ENCODE measurements at places on chromosomes 12 and 14.

DNA sequence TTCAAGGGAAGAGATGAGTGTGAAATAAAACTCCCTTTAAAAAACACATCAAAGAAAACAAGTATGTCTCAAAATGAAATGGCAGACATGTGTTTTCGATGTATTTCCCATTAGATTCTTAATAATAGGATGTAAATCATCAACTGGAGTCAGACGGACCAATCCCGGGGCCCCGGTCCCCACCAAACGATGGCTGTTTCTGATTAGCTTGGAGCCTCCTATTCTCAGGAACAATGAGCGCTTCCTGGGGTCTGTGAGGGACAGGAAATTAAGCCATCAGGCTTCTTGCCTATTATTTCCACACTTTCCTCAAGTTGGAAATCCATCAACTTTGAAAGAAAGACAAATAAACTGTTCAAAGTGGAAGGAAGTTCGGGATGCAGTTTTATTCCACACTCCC lies 179.4 kb downstream of the EFCAB11 start:
- DNase-seq, result no peak

DNA sequence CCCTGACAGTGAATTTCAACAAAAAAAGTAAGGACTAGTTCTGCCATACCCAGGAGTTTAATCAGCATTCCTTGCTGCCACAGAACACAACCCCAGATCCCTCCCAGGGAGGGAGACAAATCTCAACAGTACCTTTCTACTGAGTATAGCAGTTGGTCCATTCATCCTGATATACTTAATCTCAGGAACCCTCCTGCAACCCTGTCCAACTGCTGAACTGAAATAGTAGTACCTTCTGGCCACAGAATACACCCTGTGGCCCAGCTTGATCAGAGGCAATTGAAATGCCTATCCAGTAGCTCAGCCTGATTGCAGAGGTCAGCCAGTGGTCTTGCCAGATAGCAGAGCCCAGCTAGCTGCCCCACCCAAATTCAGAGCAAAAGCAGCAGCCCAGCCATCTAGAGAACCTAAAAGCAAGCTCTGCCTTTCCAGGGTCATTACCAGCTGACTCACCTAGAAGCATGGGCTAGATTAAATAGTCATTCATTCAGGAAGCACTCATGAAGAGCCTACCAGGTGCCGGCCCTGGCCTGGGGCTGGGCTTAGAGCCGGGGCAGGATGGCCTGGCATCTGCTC lies 40.0 kb upstream of the RHOJ start:
- no peak for DNase-seq

- no peak for DNase-seq
Observed at GRCh38 chr14:79967001-79967400, 244.3 kb downstream of the DIO2 start.

DNA sequence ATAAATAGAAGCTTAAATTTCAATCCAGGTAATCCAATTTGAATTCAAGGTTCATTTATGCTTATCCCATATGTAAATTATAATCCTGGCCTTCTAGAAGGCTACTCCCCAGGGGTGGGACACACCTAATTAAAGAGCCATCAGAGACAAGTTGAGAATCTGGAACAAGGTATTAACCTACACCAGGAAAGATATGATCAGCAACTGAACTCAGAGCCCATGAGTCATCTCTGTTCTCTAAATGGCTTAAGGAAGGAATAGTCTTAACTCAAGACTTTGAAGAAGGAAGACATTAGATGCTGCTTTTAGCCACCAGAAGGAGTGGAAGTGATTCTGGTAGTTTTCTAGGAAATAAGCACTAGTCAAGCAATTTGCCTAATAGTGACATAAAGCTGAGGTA lies 88.0 kb downstream of the KIF21A start:
- no peak for DNase-seq

- DNase-seq, result no peak
Observed at GRCh38 chr14:51730098-51730497, 78.4 kb downstream of the FRMD6 start.

DNA sequence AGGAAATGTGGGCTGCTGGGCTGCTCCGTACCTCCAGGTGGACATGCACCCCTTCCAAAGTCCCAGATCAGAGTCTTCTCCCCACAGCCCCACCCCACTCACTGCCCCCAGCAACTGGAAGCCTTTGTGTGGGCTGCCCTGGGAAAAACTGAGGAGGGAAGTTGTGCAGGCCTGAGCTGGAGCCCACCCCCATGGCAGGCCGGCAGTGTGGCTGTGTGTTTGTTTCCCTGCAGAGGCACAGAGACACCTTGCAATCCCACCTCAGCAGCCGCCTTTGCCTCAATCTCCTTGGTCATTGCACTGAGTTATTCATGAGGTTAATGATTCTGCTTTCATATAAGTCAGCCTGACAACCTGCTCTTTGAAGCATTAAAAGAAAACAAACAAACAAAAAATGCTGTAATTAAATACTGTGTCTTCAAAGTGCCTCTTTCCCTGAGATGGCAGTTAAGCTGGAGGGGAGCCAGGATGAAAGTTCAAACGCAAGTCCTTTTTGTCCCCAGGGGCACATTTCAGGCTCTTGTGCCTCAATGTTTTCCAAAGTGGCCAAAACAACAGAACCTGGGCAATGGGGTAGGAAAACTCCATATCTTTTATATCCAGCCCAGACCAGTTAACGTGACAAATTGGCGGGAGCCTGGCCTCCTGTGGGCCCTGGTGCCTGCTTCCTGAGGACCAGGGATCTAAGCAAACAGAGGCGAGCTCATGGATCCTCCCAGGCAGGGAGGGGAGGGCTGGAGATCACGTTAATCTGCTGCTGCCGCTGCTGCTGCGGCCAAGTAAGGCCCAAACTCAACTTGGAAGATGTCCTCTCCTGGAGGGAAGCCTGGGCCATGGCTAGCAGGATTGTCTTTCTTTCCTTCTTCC lies 51.9 kb upstream of the TSPAN11 start:
- DNase-seq, result peak; percentile 85

GRCh38 chr14:94918896-94919295 lies 149.0 kb upstream of the GSC start:
- no peak for DNase-seq

GRCh38 chr14:72855913-72856312 lies 38.0 kb downstream of the DPF3 start:
- no peak for DNase-seq

- DNase-seq, result no peak
Observed at GRCh38 chr12:113479590-113480335, 8.1 kb upstream of the LHX5 start.

- peak; percentile 52 for DNase-seq
Observed at GRCh38 chr12:64780531-64781279, 21.5 kb upstream of the GNS start.

DNA sequence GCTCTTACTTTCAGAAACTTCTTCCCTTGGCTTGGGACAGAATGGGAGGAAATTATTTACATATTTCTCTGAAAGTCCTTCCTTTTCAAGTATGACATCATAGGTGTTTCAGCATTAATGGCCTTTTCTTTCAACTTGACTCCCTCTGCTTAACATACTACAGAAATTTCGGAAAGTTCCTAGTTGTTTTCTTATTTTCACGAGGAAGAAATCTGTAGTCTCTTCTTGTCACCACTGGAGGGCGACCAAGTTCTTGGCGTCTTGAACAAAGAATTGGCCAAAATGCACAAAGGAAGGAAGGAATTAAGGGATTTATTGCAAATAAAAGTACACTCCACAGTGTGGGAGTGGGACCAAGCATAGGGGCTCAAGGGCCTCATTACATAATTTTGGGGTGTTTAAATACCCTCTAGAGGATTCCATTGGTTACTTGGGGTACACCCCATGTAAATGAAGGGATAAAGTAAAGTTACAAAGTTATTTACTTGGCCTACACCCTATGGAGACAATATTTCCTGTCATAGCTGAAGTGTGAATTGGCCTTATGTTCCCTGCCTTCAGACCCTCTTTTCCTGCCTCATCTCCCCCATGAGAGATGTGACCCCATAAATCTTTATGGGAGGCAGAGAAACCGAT lies 70.4 kb downstream of the RPL10L start:
- peak; percentile 26 for DNase-seq

DNA sequence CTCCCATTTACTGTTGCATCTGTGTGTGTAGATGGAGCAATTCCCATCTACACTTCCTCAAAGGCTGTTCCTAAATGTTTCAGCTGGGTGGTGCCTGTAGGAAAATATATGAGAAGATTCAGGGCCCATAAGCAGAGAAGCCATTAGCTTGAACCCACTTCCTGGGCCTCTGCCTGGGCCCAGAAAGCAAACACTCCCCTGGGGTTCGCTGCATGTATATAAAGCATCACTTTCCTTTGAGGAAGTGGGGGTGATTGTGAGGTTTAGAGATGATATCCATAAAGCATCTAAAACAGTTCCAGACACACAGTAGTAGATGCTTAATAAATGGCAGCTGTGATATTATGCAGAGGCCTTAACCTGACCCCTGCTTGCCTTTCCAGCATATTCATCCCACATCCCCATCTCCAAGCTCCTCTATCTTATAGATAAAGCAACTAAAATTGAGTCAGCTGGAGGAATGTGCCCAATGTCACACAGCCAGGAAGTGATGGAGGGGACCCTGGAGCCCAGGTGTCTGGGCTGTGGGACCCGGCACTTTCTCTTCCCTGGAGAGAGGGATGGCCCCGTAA lies 280.0 kb upstream of the CRY1 start:
- DNase-seq, result no peak

GRCh38 chr12:50103767-50104321 lies at the start of gene GPD1:
GPD1 (plus strand) TSS chr12:50104008; CDS start chr12:50104051, 43 bp downstream.
- peak; percentile 52 for DNase-seq

DNA sequence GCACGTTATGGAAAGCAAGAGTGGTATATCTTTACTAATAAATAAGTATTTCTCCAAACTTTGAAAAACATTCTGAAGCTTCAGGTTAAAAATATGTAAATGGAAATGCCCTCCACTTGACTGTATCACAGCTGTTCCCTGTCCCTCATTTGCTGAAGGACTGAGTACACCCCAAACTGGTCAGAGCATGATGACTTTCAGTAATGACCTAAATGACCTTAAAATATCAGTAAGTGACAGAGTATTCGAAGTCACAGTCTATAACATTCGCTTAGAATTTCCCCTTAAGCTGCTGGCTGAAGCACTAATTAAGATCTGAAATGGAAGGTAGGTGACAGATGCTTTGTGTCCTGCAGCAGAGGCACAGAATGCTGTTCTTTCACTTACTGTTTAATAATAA lies 191.5 kb downstream of the RGS6 start:
- DNase-seq, result no peak

DNA sequence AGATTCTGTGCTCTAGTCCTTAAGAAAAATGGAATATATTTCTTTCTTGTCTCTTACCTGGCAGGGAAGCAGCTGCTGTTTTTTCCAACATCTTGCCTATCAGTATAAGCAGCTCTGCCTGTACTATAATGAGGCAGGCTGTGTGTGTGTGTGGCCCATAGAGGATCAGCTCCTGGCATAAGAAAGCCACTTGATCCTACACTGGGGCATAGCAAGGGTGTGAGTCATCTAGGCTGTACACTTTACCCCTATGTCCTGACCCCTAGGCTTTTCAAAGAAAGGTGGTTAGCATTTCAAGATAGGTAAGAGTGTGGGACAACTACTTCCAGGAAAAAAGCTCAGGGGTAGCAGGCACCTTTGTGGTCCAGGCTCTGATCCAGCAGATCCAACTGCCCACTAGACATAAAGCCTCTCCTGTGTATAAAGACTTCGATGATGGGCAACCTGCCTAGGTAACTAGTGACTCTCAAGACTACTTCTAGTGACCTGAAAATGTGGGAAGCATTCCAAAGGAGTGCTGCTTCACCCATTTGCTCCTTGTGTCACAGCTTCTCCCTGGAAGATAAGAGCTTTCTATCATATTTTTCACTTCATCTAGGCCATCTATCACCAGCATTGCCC lies 4.9 kb upstream of the SENP1 start:
- no peak for DNase-seq

GRCh38 chr12:107025671-107026070 lies 38.7 kb upstream of the MTERF2 start:
- no peak for DNase-seq

DNA sequence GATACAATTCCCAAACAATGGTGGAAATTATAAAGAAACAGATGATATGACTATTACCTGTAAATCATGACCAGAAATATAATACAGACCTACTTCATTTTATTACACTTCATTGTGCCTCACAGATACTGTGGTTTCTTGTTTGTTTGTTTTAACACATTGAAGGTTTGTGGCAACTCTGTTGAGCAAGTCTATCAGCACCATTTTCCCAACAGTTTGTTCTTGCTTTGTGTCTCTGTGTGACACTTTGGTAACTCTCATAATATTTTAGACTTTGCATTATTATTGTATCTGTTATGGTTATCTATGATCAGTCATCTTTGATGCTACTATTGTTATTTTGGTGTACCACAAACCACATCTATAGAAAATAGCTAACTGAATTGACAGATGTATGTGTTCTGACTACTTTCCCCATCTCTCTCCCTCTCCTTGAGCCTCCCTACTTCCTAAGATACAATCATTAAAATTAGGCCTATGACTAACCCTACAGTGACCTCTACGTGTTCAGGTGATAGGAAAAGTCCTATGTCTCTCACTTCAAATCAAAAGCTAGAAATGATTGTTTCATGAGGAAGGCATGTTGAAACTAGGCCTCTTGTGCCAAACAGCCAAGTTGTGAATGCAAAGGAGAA lies 49.1 kb downstream of the FBXO33 start:
- no peak for DNase-seq

GRCh38 chr12:79983986-79984620 lies 49.2 kb upstream of the PPP1R12A start:
- DNase-seq, result no peak

GRCh38 chr14:90846511-90846910 lies 30.3 kb upstream of the TTC7B start:
- DNase-seq, result no peak

DNA sequence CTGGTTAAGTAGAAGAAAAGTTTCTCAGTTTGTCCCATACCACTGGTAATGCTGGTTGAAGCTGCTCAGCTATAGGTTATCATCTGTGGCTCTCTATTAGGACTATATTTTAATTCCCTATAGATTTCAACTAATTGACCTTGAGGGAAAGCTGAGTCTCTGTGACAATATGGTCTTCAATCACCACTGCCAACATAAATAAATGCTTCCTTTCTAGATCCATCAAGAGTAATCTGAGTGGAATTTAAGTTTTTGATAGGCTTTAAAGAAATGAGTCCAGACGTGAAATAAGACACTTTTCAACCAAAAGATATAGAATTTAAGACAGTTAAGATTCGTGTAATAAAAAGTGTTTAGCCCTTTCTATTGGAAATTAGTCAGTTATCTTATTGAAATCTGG lies 63.5 kb upstream of the MYF6 start:
- DNase-seq, result no peak

GRCh38 chr12:86349196-86349595 lies 93.0 kb upstream of the MGAT4C start:
- no peak for DNase-seq

- DNase-seq, result no peak
Observed at GRCh38 chr12:10175846-10176636, 2.8 kb upstream of the TMEM52B start.

DNA sequence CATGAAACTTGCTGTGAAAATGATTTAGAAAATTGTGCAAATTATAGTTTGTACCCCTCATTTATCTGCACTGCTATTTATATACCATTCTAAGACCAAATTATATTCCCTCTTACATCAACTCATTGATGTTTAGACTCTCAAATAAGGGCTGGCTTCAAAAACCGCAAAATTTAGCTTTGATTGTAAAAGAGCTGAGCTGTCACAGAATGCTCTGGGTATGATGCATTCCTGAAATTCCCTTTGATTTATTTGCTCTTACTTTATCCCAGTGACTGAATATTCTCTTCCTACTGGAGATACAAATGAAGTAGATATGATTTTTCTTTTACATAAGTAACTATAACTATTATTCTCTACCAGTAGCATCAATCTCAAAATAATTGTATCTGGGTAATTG lies 78.0 kb upstream of the TMTC2 start:
- DNase-seq, result no peak

All from NCI-H1105 (cell line).